ENCODE measurements at places on chromosomes 5 and 9. TPM values are rescaled to one million over a fixed set of nuclear protein-coding genes. Genes with fewer than 3 reads are reported as not detected.

Gene SMIM33
- not detected for total RNA-seq

Gene EEIG1
- 83.8 TPM for total RNA-seq

Gene MEIKIN
- not detected for total RNA-seq

Gene PAX5
- 2.4 TPM for total RNA-seq

Gene IFNK
- not detected for total RNA-seq

Gene C9orf50
- not detected for total RNA-seq

Gene KIAA0825
- 1.0 TPM for total RNA-seq

Gene KYAT1
- 7.4 TPM for total RNA-seq

Gene GPX8
- not detected for total RNA-seq

Gene MTX3
- 15.6 TPM for total RNA-seq

Gene ORM2
- not detected for total RNA-seq

Gene DAB2IP
- total RNA-seq = 0.33 TPM

GRCh38 chr9:2424619-2425033, 197.0 kb upstream of the VLDLR start:
- no peak for DNase-seq

DNA sequence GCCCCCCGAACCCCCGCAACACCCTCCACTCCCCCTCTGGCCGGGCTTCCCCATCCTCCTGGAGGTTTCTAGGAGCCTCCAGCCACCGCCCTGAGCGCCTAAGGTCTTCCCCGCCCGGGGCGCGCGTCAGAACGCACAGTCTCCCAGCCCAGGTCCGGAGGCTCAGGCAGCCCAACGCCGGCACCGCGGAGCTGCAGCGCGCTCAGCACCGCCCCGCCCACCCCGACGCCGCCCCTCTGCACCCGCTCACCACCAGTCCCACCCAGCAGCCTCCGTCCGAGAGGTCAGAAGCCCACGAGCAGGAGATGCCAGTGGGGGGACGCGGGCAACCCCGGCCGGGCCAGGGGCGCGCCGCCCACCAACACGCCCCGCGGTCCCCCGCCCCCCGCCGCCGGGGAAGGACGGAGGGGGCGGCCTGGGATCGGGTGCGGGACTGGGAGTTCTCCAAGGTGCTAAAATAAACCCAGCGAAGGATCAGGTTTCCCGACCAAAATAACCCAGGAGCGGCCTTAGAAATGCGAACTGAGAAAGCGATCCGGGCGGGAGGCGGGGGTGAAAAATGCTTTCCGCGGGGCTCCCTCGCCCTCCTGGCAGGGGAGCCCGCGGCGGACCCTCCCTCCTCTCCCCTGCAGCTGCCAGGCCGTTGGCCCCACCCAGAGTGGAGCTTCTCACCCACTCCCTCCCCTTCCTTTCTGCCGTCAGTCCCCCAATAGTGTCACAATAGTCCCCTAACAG, 6.5 kb upstream of the FAM78A start:
- no peak for DNase-seq

DNA sequence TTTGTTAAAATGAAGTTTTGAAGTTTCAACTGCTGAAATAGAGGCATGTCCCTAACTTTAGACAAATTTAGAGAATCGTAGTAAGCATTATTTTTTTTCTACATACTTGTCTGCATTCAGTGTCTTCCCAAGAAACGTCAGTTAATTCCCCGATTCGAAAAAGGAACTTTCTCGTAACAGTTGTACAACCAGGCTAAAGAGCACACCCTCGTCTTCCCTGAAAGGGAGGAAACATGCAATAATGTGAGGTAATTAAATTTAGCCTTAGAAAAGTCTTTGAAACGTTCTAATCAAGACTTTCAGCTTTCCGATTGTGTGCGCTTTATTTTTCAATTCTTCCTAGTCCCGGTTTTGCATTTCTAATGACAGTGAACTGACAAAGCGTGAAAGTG, 374 bp upstream of the SLC1A3 start:
- DNase-seq = no peak

DNA sequence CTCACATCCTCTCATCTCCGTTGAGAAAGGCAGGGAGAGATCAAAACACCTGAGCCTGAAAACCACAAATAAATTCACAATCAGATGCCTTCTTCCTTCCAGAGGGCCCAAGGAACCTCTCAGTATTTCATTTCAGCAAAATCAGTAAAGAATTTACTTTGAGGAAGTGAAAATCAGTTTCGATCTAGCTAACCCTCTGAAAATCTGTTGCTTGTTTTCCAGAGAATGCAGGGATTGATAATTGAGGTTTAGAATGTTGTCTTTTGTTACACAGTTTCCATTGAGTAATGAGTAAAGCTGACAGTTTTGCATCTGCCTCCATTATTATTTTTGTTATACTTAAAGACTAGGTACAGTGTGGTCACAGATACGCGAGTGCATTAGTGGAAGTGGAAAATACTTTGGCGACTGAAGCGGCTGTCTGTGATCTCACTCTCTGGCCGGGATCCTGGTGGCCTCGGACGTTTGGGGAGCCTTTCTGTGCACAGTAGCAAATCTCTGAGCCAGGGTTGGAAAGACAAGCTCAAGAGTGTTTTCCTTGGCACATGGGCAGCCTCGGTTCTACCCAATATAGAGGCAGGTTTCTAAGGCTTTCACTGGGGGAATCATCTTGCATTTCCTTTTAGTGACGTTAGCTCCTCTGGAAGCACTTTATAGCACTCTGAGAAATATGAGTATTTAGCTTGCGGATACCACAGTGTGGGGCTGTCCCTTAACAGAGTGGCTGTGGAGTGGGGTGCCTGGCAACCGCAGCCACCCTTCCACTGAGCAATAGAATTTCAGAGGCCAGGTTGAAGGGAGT, 32.2 kb upstream of the ANGPTL2 start:
- no peak for DNase-seq

DNA sequence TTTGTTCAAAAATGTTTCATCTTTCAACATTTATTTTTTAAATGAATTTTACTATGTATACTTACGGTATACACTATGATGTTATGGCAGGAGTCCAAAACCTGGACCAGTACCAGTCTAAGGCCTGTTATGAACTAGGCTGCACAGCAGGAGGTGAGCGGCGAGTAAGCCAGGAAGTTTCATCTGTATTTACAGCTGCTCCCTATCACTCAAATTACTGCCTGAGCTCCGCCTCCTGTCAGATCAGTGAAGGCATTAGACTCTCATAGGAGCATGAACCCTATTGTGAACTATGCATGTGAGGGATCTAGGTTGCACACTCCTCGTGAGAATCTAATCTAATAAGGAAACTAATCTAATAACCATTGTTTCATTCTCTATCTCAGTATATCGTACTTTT, 715.5 kb upstream of the PTPRD start:
- DNase-seq = no peak

- no peak for DNase-seq
Observed at GRCh38 chr9:136282272-136282861, 21.5 kb downstream of the CCDC187 start.

GRCh38 chr9:81526587-81526986, 162.8 kb downstream of the TLE1 start:
- no peak for DNase-seq

DNA sequence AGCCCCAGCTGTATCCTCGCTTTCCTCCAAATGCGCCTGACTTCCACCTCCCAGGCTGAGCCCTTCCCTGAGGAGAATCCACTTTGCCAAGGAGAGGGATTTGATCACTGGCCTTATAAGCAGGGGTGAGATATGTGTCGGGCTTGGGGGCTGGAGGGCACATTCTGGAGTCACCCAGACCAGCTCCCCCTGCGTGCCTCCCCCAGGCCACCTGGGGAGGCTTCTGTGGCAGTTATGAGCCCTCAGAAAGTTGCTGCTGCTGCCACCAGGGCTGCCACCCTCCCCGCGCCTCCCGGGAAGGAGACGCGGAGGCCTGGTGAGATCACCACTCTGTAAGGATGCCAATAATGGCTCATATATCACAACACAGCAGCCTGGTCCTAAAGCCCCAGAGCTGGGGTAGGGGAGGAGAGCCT, 211.5 kb downstream of the PAPPA start:
- DNase-seq = no peak

DNA sequence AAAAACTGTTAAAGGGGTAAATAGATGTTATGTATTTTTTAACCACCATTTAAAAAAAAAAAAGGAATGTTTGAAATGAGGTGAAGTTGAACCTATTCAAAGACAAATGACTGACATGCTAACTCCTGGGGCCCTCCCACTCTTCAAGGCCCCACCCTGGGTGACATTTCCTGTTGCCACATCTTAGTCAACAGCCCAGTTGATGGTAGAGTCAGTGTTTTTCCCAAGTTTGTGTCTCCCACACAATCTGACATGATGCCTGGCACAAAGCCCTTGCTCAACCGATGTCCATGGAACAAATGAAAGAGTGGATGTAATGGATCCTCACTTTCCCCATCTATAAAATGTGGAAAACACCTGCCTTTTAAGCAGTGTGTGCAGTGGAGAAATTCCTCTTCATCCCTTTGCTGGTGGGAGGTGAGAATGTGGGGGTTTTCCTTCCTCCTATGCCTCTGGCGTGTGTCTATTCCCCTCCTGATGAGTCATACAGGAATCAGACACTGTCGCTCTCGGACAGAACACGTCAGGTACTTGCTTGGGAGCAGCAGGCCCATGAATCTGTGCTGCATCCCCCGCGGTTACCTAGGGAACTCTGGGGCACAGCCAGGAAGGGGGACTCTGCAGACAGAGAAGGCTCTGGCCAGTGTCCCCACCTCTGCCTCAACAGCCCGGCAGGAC, 13.7 kb upstream of the ADRA1B start:
- DNase-seq = no peak

GRCh38 chr9:113652355-113653152, 189.0 kb downstream of the RGS3 start:
- DNase-seq = no peak

DNA sequence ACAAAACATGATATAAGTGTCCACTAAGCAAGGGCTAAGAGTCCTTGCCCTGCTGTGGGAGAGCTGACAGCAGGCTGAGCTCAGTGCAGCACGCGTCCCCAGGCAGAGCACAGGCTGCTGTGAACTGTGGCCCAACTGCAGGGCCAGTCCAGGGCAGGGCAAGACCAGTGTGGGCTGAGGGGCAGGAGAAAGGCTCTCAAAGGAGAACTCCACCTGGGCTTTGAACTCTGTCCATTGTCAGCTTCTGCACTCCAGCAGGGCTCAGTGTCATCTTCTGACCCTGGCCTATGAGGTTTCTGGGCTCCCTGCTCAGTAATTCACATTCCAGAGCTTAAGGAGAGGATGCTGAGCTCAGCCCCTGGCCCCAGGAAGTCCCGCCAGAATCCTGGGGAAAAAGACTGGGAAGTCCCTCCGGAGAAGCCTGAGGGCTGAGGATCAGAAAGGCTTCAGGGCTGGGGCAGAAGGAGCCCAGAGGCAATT, 37.4 kb downstream of the LHFPL2 start:
- no peak for DNase-seq

DNA sequence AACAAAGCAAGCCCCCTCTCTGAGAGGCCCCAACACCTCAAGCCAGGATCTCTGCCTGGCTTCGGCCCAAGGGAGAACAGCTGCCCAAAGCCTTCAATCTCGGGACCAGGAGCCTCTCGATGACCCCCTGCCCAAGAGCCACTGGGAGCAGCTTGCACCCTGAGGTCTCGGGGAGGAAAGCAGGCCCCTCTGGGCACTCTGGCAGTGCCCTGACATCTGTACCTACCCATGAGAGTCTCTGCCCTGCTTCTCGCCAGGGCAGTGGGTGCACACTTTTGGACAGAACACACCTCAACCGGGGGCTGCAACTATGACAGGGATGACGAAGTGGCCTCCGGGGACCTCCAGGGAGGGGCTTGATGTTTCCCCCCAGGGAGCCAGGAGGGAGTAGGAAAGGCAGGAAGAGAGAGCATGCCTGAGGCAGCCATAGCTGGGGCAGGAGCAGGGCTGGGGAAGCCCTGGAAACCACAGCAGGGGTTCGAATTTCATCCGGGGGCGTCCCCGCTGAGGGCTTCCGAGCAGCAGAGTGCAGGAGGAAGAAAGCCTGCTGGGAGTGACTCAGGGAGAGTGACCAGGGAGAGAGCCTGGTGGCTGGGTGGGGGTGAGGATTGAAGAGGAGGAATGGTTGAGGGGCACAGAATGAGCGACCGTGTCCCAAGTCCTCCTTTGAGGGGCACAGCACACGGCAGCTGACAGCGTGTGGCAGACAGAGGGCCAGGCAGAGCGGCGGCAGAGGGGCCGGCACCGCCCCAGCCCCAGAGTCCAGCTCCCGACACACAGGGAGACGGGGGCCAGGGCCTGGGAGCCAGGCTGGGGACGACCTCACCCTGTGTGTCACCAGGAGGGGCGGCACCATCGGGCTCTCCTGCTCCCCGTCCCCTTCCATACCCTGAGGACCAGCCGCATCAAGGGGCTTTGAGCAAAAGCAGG, 1.8 kb downstream of the LPCAT1 start:
- DNase-seq = no peak

- no peak for DNase-seq
Observed at GRCh38 chr9:121217609-121218292, 16.1 kb upstream of the RAB14 start.

DNA sequence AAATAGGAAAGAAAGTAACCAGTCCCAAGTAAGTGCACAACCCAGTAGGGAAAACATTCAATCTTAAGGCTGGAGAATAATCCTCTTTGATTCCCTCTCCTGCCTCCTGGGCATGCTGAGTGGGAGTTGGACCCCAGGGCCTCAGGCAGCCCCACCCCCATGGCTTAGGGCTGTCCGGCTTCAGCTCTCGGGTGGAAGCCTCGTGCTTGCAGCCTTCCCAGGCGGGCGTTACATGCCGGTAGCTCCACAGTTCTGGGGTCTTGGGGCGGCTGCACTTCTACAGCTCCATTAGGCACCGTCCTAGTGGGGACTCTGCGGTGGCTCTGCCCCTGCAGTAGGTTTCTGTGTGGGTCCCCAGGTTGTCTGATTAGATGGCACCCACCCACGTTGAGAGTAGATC, 10.1 kb downstream of the GLIPR2 start:
- no peak for DNase-seq

GRCh38 chr9:116471093-116471906, 215.8 kb upstream of the TRIM32 start:
- no peak for DNase-seq

Measured in activated naive CD8-positive, alpha-beta T cell treated with anti-CD3 and anti-CD28 coated beads for 36 hours (primary cell).